ENCODE measurements at places on chromosomes 4 and X.

DNA sequence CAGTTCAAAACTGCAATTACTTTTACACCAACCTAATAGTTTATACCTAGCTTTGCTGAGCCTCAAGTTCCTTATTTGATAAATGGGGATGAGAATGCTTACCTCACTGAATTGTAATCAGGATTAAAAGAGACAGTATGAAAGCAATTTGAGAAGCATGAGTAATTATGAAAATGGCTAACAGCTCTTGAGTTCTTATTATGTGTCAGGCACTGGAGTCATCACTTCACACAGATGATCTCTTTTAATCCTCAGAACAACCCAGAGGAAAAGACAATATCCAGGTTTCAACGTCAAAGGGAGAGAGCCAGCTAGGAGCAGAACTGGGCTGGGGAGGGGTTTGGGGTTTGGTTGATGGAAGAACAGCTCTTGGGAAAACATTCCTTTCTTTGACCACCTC is 221.0 kb upstream of the NWD2 start:
- DNase-seq = no peak

DNA sequence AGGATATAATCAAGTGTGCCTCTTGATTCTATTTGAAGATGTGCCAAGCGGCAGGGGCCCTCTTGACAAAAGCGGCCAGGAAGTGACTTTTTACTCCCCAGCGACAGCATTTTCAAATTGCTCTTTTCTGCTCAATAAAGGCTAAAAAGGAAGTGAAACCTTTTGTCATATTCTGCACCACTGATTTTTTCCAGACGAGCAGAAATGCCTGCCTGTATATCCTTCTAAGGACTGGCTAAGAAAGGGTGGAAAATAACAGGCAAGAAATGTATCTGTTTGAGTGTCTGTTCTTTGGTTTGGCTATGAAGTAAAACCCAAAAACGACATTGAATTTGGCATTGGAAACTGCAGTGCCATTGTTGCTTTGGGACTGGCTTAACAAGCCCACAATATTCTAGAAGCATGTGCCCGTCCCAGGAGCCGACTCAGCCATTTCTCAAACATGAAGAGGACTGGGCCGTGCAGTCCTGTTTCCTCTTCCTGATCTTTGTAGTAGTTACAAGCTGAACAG is 25.4 kb downstream of the TMSB4X start:
- no peak for DNase-seq

- no peak for DNase-seq
Observed at GRCh38 chr4:17854036-17854435, 43.3 kb downstream of the NCAPG start.

GRCh38 chr4:121696170-121696580 is 605 bp downstream of the ANXA5 start:
- DNase-seq = no peak

- no peak for DNase-seq
Observed at GRCh38 chr4:145602129-145602760, 16.9 kb upstream of the MMAA start.

GRCh38 chr4:146265950-146266490 is 51.7 kb downstream of the REELD1 start:
- DNase-seq = no peak

DNA sequence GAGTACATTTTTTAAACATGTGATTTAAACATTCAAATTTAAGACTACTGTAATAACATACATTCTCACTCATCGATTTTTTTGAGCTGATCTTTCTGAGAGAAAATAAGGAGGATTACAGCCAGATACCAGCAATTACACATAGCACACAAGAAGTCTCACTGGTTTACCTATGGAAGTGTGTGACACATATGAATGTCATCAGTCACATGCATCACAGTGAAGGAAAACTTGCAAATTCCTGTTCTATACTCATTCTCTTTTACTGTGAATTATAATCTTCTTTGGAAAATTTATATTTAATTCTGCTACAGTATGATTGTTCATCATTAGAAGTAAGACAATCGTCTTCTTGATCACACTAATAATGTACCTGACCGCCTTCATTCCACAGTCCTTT is 21.3 kb upstream of the BMP2K start:
- DNase-seq = no peak

DNA sequence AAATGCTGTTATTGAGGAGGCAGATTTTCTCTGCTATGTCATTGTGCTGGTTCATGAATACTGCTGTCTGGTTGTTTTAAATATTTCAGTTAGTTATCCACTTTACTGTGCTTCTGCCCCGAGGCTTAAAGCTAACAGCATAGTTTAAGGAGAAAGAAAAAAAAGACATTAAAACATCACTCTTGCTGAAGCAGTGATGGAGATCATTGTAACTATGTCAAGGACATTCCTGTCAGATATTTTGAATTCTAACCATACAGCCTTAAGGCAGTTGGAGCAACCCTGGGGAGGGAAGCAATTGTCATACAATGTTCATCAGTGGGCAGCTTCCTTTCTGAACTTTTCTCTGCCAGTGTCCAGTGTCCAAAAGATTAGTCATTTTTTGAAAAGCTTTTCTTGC is 199.0 kb upstream of the DDX53 start:
- no peak for DNase-seq

- no peak for DNase-seq
Observed at GRCh38 chr4:29541757-29542156, 1178.4 kb upstream of the PCDH7 start.

DNA sequence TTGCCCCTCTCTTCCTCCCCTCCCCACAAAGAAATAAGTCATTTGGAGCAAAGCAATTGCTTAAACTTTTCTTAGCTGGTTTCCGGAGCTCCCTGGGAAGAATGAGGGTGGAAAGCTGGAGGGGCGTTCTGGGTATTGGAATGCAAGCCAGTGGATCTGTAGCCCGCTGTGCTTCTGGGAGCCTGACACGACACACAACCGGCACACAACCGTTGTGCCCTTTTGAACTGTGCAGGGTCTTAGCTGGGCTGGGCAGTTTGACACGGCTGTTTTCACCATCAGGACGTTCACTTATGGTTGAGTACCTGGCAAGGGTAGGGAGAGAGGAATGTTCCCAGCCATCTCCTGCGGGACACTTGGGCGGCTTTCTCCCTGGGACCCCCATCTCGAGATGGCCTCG is 38.3 kb downstream of the SHROOM2 start:
- no peak for DNase-seq

GRCh38 chr4:169612871-169613859 is 782 bp upstream of the NEK1 start:
- no peak for DNase-seq

DNA sequence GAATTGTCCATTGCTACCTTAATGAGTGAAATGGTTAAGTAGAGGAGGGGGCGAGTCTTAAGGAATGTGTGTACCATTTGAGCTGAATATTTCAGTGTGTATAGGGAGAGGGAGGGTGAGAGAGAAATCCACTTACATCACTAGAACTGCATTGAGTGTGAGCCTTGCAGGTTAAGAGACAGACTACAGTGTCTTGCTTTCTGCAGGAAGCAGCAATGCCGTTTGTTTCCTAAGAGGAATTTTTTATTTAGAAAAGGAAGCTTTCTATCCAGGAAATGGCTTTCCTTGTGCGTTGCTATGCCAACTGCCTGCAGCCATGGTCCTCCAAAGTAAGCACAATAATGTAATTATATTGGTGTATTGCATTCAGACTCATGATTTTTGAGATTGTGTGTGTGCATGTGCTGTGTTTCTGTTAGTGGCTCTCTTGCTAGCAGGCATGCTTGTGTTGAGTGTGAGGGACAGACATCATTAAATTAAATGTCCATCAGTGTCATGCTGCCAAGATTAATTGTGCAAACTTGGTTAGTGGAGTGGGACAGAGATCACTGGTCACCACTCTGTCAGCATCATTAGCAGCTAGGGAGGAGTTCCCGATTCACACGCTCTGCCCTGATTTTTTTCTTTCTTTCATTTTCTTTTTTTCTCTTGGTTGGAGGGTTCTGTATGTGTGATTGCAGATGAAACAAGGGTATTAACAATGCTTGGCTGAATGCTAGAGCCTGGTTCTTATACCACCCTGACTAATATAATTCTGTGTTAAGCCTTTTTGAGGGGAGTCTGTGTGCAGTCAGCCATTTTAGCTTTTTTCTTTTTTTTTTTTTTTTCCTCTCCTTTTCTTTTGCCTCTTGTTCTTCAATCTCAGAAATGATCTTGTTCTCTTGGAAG is 164.3 kb downstream of the RAPGEF2 start:
- DNase-seq = no peak

DNA sequence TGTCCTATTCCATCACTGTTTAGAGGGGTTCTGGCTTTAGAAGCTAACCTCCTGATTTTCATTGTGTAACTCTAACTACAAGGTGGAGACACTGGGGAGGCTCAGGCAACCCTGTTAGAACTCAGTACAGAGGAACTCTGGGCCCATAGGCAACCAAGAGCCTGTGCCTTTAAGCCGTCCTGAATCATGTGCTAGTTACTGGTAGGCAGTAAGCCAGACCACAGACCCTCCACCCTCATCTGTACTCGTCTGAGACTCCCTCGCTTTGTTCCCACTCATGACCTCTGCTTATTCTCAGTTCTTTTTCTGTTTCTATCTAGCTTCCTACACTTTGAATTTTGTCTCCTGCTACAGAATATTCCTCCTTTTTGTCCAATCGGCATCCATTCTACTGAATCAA is 31.4 kb downstream of the TBC1D1 start:
- DNase-seq = no peak

GRCh38 chrX:34687095-34687494 is 30.0 kb upstream of the TMEM47 start:
- no peak for DNase-seq

DNA sequence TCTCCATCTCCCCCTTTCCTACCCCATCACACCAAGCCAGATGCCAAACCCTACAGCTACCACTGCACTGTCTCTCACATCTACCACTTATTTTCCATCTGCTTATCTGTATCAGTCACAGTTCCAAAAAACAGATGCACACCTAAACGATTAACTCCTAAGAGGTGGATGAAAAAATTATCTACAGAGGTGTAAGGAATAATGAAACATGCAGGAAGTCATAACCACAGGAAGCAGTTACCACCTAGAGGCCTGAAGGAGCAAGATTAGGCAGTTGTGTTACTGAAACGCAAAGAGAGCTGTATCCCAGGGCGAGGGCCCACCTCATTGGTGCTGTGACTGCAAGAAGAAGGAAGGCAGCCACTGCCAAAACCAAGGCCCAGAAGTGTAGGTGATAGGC is 87.8 kb upstream of the FAM241A start:
- no peak for DNase-seq
